Stimulated activated CD8-positive, alpha-beta memory T cell treated with anti-CD3 and anti-CD28 coated beads, Interleukin-4, amount 100 ng/mL, for 4 hours (primary cell): ENCODE measurements at places on chromosomes 16 and 17.

DNA sequence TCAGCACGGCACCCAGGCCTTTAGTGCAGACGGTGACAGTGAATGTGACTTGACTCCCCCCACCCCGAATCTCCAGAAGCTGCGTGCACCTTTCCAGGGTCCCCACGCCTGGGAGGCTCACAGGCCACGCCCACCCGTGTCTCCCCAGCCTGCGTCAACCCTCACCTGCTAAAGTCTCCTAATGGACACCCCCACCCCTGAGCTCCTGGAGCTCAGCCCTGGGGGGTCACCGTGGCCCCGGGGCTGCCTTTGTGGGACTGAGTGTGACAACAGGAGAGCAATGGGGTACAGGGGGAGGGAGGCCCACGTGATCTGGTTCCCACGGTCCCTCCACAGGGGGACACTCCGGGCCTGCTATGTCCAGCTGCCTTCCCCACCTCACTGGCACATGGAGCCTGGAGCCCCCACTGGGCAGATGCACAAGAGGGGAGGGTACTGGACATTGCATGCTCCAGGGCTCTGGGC, 7.4 kb upstream of the FASN start:
- DNase-seq: no peak

DNA sequence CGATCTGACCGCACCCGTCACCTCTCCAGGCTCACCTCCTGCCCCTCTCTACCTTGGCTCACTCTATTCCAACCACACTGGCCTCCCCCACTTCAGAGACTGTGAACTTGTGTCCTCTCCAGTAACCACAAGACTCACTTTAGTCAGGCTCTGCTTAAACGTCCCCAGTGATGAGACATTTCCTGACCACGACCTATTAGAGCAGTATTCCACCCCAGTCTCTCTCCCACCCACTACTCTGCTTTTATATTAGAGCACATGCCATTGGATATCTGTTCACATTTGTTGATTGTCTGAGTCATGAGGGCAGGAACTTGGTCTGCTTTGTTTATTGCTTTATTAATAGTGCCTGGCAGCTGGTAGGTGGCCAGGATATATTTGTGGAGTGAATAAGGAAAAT, 20.1 kb downstream of the COX11 start:
- no peak for DNase-seq

DNA sequence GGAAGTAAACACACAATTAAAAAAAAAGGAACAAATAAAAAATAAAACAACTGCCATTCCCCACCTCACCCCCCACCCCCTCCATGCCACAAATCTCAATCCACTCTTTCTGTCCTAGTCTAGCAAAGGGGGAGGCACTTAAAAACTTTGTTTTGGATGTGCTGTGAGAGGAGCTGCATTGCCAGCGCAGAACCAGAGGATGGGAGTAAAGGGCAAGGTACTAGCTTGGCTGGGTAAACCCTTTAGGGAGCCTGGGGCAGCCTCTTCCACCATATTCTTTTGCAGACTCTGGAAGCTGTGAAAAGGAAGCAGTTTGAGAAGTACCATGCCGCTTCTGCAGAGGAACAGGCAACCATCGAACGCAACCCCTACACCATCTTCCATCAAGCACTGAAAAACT, 1.4 kb downstream of the MRPS7 start:
- DNase-seq: no peak

DNA sequence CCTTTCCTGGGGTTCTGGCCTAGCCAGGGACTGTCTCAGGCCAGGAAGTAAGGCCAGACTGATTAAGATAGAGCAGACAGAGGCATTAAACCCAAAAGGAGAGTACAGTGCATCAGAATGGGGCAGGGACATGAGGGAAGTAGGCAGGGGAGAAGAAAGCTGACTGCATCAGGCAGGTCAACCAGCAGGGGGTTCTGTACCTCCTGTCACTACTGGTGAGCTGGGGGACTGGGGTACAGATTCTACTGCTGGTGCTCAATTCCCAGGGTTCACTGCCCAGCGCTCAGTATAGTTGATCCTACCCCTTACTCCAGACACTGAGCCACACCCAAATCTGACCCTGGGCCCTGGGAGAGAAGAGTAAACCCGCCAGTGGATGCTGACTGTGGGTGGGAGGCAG, 12.9 kb upstream of the MTMR4 start:
- no peak for DNase-seq

DNA sequence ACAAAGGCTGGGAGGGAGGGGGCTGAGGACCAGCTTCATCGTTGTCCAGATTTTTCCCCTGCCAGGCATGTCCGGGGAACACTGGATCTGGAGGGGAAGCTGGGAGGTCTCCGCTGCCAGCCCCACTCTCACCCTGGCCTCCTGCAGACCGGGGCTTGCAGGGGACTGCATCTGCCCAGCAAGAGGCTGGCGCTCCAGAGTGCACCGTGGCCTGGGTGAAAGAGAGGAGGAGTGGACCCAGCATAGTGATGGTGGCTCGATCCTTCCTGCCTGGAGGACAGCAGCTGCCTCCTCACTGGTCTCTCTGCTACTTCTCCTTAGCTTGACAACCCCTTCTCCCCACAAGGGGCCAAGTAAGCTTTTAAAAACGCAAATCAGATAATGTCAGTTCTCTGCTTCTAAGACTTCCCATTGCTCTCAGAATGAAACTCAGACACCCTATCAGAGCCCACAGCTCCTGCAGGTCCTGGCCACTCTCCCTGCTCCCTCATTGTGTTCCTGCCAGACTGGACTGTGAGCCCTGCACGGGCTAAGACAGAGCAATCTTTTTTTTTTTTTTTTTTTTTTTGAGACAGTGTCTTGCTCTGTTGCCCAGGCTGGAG, 15.0 kb downstream of the CPNE2 start:
- no peak for DNase-seq

GRCh38 chr17:8109661-8110455, 8.5 kb downstream of the ALOXE3 start:
- DNase-seq: peak; percentile 56

- no peak for DNase-seq
Measured at GRCh38 chr17:49632201-49632600, 45.7 kb downstream of the SPOP start.
